ENCODE measurements at places on chromosomes 1 and 21.

- DNase-seq = no peak
Observed at GRCh38 chr1:8776104-8776503, 41.3 kb downstream of the RERE start.

DNA sequence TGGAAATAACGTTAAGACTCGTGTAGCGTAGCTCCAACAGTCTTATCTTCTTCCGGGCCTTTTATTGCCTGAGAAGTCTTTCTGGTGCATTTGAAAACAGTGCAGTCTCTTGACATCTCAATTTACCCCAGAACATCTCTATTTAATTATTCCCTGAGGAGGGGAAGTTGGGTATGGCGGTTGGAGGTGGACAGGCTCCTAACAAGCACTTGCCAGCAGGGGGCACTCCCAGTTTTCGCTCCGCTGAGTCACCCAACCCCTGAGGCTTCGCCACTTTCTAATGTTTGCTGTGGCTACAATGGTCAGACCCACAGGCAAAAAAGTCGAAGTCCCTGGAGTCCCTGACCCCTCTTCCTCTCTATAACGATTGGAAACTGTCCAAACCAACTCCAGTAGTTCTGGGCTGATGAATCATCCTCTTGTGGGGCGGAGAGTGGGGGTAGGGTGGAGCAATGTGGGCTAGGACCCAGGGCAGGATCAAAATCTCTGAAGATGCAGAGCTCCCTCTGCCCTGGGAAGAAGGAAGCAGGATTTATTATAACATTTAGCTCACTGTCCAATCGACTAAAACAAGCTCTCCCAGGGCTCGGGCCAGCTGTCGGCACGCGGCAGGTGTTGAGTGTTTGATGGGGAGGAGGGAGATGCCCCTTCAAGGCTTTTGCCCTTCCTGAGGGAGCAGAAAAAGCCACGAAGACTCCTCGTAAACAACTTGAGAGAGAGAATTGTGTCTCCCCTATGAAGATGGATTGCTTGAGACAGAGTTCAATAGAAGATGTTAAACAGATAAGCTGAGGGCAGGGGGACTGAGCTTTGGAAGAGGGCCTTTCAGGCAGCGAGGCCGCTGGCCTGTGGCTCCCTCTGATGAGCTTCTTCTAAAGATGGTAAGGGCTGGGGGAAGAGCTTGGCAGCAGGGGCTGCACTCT is 85.7 kb downstream of the BRINP2 start:
- DNase-seq = no peak

DNA sequence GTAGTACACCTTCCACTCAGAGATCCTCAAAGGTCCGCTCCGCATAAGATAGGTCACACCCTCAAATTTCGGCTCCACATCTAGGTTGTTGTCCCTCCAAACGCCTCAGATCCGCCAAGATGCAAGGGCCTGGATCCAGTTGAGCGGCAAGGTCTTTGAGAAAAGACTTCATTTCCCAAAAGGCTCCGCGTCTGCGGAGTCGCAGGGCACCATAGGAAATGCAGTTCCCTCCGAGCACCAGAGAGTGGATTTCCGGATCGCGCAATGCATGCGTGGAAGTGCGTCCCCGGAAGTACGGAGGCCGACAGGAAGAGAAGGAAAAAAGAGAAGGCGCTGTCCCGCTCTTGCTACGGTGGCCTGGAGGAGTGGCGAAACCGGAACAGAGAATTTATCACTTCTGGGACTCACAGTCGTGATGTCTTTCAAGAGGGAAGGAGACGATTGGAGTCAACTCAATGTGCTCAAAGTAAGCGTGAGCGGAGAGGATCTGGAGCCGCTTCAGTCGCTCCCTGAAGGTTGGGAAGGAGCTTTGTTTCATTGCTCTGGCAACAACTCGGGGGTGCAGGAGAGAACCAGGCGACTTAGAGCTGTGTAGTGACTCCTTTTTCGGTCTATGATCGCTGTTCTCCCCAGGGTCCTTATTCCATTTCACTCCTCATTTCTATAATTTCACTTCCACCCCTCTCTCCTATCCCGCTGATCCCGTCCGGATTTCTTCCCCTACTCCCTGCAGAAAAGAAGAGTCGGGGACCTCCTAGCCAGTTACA is at the start of the genes LYSMD1 and SCNM1:
TSS of gene LYSMD1 (minus strand) at position 165 of the 767 bp plus-strand sequence. CDS start 644 bp downstream, outside the sequence.
TSS of gene SCNM1 (plus strand) at position 407 of the 767 bp plus-strand sequence. CDS start at position 416, 9 bp downstream.
- peak; percentile 100 for DNase-seq

DNA sequence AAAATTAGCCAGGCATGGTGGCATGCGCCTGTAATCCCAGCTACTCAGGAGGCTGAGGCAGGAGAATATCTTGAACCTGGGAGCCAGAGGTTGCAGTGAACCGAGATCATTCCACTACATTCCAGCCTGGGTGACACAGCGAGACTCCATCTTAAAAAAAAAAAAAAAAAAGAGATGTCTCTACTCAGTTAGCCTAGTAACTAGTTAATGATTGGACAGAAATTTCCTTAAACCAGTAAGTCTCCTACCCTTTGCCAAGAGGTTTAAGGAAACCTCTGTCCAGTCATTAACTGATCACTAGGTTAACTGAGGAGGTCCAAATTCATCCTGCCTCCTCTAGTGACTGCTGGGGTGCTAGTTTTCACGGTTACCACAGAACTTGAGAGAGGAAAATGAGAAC is 143.9 kb upstream of the UBE2U start:
- no peak for DNase-seq

- DNase-seq = no peak
Observed at GRCh38 chr1:241738284-241739078, 86.4 kb downstream of the WDR64 start.

DNA sequence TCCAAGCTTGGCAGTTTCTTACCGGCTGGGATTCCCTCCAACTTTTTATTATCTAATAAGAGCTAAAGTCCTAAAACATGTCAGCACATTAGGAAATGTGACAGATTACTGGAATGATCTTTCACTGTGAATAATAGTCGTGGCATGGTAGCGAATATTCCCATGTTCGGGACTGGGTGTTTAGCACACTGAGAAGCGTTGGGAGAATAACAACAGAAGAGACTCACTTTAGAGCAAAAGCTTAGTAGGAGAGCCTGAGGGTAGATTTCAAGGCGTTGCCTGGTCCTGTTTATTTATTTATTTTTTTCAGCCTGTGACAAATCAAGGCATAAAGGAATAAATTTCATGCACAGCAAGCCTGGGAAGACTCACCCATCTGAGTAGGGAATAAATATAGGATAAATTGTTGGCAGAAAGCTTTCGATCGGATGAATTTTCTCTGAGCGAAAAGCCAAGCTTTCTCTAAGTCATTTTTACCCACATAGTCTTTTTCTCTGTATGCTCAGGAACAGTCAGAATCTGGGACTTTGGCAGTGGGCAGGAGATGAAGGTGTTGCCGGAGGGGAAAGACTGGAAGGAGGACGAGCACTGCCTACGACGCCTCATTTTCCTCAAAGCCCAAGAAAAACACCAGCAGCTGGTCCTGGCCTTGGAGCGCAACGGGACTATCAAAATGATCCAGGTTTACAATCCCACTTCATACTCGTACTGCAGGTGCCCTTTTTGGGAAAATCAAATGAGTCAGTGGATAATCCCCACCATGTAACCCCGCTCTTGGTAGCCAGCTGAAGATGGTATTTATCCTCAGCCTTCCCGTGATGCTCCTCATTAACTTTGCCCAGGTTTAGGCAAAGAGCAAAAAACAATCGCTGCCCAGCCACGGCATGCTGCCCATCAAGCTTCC is 97.2 kb downstream of the WDR64 start:
- no peak for DNase-seq

GRCh38 chr1:160779626-160780397 is 16.2 kb upstream of the LY9 start:
- DNase-seq = peak; percentile 54

DNA sequence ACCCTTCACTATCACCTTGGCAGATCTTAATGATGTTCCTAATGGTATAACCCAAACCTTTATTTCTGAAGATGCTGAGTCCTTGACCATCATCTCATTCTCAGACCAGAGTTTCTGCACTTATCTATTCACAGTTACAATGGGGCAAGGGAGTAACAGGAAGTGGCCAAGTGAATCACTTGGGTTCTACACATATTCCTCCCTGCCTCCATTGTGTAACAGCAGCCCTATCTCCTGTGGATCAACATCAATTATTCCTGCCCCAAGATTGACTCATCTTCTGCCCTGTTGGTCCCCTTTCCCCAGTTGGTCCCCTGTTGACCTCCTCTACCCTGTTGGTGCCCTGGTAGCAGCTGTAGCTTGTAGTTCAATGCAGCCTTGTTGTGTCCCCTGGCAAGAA is 10.3 kb upstream of the S100A7 start:
- DNase-seq = no peak

- DNase-seq = no peak
Observed at GRCh38 chr1:216464489-216464888, 41.2 kb upstream of the USH2A start.

DNA sequence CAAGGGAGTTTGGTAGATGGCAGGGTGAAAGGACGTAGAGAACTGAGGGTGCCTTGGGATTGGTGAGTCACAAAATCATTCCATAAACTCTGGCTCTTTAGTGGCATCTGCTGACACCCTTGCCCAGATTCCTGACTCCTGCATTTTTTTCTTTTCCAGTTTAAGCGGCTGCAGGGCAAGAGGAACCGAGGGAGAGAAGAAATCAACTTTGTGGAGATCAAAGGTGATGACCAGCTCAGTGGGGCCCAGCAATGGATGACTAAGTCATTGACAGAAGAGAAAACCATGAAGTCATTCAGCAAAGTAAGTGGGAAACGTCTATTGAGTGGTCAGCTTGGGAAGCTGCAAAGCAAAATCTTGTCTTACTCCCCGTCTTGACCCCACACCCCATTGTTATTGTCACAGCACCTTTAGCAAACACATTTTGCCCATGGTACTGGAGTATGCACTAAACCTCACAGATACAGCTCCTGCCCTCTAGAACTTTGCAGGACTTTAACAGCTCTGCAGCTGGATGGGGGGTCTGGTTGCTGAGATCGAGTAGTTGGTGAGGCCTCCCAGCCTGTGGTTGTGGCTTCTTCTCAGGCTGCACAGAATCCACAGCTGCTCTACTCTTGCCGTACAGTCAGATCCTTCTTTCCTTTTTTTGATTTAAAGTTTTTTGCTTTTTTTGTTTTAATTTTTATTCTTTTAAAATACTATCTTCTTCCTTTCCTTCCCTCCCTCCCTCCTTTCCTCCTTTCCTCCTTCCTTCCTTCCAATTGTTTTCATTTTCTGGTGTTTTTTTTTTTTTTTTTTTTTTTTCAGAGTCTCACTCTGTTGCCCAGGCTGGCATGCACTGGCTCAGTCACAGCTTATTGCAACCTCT is 21.9 kb downstream of the SH2D2A start:
- peak; percentile 25 for DNase-seq

- DNase-seq = no peak
Observed at GRCh38 chr1:198641966-198642668, 3.3 kb downstream of the PTPRC start.

- peak; percentile 84 for DNase-seq
Observed at GRCh38 chr1:198157847-198158725, 1.3 kb downstream of the NEK7 start.

All from common myeloid progenitor, CD34-positive (primary cell).